ENCODE measurements at places on chromosomes 11 and 22.

- no peak for DNase-seq
Observed at GRCh38 chr11:61924064-61924455, 6.7 kb upstream of the RAB3IL1 start.

- no peak for DNase-seq
Observed at GRCh38 chr11:75233754-75234172, 6.8 kb upstream of the TPBGL start.

DNA sequence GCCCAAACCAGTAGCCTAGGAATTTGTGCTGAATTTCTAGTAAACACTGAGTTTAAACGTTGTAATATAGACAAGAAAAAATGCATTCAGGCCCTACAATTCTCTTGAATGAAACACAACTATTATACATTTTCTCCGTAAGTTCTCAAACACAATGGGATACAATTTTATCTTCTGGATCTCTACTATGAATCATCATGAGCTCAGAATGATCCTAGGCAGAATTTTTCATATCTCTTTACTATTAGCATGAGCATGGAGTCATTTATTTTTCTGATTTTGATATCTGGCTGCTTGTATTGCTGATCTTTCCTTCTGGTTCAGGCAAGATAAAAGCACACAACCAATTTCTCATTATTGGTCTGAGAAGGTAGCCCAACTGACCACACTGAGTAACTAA lies 1123.4 kb upstream of the RAG2 start:
- DNase-seq: no peak

DNA sequence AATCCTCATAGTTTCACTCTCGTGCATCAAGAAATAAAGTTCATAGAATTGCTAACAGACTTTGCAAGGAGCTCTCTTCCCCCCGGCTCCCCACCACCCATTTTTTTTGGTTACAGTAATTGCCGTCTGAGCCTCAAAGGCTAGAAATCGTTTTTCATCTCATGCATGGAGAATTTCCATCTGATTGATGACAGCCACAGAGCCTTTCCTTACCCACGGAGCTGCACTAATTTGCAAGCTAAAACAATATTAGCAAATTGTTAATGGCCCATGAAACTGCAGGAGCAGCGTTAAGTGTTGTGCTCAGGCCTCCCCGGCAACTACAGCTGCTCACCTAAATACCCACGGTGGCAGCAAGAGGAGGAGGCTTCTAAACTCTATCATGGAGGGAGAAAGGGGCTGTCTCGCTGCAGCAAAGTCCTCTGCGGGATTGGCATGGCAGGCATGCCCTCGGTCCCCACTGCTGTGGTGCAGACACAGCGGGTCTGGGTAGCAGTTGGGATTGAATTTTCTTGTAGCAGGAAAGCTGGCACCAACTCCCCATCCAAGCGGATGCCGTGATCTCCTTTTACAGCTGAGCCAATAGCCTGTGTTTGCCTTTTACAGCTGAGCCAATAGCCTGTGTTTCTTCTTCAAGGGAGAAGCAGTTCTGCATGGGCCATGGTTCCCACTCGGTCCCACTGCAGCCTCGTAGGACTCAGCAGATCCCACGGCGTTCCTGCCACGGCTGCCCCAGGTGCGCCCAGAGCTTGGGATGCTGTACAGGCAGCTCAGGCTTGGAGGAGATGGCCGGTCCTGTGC lies 412.3 kb downstream of the BRD1 start:
- DNase-seq: no peak

- DNase-seq: no peak
Observed at GRCh38 chr11:30381879-30382278, 59.0 kb downstream of the ARL14EP start.

DNA sequence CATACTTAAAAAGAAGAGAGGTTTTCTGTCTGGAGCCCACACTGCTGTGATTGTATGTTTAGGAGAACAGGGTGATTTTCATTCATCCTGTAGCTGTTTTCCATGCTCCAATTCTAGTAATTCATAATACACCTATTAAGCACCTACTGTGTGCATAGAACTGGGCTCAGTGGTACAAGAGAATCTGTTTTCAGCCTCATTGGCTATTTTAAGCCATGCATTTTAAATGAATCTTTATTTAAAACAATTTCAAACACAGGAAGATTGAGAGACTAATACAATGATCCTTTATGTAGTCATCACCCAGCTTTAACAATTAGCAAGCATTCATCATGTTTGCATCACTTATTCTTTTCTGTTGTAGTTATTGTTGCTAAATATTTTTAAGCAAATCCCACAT lies 86.2 kb downstream of the BDNF start:
- no peak for DNase-seq

DNA sequence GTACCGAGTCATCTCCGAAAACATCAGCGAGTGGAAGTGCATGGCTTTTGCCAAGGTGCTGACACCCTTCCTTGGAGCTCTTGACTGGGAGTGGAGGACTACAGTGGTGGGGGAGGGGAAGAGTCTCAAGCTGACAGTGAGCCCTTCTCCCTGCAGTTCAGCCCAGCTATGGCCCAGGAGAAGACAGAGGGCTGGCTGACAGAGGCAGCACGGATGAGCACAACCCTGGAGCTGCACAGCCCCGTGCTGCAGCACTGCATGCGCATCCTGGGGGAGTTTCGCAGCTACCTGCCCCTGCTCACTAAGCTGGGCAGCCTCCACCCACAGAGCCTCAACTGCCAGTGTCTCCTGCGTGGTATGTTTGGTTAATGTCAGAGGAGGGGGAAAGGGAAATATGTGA lies 41.4 kb downstream of the DNHD1 start:
- DNase-seq: no peak

GRCh38 chr11:65438257-65439151 lies 15.9 kb downstream of the NEAT1 start:
- DNase-seq: no peak

DNA sequence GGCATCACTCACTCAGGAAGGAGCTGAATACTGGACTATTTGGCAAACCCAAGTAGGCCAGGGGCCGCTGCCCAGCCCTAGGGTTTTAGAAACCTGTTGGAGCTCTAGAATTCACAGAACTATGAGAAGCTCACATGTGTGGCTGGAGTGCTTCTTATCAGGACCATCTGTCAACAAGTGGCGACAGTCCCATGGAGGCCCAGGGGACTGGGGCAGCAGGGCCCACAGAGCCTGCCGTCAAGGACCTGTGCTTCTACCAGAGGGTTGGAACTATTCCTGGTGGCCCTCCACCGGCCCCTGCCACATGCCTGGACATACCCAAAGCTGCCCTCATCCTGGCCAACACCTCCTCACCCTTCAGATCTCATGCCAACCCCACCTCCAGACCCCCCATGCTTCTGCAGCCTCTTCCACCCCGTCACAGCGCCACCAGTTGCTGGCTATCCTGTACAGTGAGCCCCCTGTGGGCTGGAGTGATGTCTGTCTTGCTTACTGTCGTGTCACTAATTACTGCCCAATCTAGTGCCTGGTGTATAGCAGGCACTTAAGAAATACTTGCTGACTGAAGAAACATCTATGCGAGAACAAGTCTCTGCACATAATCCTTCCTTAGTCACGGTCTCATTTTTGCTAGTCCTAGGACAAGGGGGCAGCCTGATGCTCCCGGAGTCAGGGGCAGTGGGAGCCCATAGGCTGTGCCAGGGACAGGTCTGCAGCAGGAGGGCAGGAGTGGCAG lies 27.2 kb upstream of the RASL10A start:
- peak; percentile 20 for DNase-seq

DNA sequence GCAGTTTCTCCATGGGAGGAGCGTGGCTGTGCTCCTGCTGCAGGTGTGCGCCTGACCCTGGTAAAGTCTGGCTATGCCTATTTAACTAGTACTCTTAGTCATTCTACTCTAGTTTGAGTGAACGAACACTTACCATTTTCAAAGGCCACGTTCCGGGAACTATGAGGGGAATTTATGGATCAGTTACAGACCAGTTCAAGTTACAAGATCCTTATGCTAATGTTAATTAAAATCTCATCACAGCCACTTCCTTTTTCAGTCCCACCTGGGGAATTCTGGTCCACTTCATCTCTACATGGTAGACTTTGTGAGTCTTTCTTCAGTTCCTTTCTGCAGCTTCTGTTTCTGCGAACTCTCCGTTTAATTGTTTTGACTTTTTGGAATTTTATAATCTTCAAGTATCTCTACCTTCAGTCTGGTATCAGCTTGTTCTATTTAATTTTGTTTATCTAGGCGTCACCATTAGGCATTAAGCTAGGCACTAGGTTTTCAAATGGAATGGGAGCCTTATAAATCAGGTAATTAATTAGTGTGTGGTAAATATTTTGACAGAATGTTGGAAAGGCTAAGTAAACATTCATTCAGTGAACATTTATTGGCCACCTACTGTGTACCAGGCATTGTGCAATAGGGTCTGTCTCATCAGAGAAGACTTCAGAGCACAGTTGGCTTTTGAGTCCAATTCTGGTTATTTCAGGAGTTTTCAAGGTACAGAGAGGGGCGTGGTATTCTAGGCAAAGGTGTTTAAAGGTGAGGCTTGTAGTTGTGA lies 78.9 kb downstream of the GRK3 start:
- DNase-seq: no peak

GRCh38 chr11:47606731-47607130 lies 12.5 kb upstream of the C1QTNF4 start:
- no peak for DNase-seq

DNA sequence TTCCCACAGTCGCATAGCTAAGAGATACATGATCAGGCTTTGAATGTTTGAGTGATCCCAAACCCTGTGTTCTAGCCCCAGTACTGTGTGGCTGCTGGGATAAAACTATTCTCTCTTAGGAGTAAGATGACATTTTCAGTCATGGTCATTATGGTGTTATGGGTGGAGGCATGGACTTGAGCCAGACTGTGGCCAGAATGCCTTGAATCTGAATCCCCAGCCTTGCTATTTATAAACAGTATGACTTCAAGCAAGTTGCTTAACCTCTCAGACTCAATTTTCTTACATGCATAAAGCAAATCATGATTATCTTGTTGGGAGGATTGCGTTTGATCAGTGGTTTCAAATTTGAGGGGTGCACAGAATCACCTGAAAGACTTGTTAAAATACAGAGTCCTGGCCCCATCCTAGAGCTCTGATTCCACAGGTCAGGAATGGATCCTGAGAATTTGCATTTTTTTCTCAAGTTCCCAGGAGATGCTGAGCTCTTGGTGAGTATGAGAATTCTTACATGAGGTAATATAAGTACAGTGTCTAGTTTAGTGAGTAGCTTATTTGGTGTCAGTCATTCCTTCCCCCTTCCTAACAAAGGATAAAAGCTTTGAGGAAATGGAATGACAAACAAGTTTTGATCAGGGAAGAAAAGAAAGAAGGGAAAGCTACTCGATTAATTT lies 571.7 kb downstream of the METTL15 start:
- DNase-seq: no peak

DNA sequence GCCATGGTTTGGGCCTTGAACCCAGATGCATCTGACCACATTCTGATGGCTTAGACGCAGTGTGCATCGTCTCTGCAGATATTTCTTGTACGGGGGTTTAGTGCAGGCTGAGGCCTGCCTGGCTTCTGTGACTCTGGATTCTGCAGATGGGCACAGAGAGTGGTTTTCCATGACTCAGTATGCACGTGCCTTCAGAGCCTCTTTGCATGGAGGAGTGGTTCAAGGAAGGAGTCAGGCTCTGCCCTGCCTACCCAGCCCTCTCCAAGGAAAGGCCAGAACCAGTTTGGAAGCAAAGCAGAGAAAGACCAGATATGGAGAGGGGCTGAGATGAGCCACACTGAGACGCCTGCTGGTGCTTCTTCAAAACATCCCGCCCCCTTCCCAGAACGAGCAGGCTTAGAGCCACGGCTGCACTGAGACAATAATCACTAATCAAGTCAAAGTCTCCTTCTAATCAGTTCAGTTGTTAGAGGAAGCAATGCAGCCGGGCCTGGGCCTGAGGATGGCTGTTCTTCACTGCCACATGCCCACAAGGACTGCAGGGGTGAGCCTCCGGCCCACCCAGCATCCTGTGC lies 308.9 kb downstream of the NXPE2 start:
- DNase-seq: no peak

GRCh38 chr22:45903355-45904135 lies 73.4 kb downstream of the WNT7B start:
- no peak for DNase-seq

GRCh38 chr11:116262370-116262769 lies 510.4 kb downstream of the BUD13 start:
- DNase-seq: no peak

DNA sequence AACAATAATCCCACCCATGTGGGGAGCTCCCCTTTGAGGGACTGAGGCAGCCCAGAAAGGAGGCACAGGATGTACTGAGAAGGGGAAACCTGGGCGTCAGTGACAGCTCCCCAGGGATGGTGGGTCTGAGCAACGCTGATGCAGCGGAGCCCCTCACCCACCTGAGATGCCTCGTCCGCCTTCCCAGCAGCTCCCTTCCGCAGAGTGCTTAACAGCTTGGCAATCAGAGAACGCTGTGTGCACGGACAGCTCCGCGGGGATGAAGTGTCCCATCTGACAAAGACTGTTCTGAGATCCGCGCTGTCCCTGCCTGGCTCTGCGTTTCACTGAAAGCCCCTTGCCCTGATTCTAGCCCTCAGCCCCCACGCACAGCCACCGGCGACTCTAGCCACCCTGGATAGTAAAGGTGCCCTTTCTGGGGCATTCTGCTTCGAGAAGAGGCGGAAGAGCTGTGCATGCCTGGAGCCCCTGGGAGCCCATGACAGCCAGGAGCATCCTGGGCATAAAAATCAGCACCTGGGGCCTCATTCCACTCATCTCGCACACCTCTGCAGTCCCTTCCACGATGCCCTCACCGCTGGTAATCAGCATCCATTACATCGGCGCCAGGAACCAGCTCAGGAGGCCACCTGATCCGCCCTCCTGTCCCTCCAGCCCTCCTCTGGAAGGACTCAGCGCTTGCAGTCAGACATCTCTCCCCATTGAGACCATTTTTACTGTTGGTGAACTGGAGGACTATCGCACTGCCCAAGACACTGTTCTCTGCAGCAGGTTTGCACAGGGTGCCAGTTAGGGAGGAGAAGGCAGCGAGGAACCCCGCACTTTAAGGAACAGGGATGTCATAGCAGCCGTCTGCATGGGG lies 10.7 kb downstream of the KCNJ5 start:
- no peak for DNase-seq

DNA sequence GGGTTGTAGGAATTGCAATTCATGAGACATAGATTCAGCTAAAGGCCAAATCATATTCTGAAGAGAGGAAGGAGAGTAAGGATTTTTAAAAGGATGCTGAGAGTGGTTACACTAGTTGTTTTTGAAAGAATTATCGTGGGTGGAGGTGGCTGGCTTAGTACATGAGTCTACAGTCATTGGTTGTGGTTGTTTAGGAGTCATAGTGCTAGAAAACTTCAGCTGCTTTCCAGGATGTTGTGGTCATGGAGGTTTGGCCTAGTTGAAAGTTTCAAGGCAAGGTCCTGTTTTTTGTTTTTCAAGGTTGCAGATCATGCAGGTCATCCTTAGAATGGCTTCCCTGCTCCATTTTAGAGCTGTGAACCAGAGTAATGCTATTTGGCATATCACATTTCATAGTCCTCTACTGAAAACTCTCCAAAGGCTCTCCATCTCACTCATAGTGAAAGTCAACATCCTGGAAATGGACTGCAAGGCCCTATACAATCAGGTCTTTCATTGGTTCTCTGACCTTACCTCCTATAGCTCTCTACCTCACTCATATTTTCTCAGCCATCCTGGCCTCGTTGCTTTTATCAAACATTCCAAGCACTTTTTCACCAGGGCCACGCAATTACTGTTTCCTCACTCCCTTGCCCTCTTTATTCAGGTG lies 26.1 kb upstream of the ZBTB44 start:
- DNase-seq: no peak

GRCh38 chr11:45056529-45056928 lies 89.9 kb upstream of the PRDM11 start:
- no peak for DNase-seq

Data from Right ventricle myocardium inferior (tissue), 1 donor.